Kidney (tissue), 22 donors: ENCODE measurements at places on chromosomes 5 and 9.

- DNase-seq: no peak
Observed at GRCh38 chr9:99637641-99638040, 184.0 kb upstream of the NR4A3 start.

DNA sequence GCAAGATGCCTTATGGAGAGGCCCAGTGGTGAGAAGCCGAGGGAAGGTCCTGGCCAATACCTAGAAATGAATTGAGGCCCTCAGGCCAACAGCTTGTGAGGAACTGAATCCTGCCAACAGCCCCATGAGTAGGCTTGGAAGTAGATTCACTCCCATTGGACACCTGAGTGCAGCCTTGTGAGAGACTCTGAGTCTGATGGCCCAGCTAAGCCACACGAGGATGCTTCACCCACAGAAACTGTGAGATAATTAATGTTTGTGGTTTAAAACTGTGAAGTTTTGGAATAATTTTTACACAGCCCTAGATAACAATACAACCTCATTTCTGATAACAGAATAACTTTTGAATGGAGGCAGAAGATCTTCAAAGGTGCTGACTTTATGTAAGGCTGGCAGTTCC lies 65.9 kb upstream of the DAP start:
- no peak for DNase-seq

- no peak for DNase-seq
Observed at GRCh38 chr9:87451149-87451548, 46.5 kb upstream of the DAPK1 start.

- DNase-seq: no peak
Observed at GRCh38 chr5:66929995-66930394, 266.6 kb downstream of the CD180 start.

- no peak for DNase-seq
Observed at GRCh38 chr5:173486355-173487225, 129.9 kb downstream of the BOD1 start.
